ENCODE measurements at places on chromosomes 5 and 9.

- no peak for DNase-seq
Observed at GRCh38 chr5:154442801-154443200, 3.0 kb upstream of the SAP30L start.

DNA sequence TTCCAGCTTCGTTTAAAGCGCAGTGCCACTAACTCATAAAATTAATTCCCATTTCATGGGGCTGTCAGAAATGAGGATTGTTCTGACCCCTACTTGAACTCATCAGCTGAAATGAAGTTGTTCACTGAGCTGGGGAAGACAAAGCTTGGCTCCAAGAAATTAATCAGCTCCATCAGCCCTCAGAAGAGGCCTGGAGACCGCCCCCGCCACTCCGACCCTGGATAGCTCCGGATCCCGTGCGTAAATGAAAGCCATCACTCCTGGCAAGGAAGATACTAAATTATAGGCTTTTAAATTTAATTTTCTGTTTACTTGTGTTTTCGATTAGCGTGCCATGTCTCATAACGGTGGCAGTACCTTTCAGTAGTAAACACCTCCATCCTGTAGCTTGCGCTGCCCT is 142.8 kb upstream of the IRX2 start:
- DNase-seq = no peak

- no peak for DNase-seq
Observed at GRCh38 chr5:141958113-141958512, at the start of gene PCDH12. TSS of gene PCDH12 (minus strand) at chr5:141958202. CDS start at chr5:141957851, 351 bp downstream.

DNA sequence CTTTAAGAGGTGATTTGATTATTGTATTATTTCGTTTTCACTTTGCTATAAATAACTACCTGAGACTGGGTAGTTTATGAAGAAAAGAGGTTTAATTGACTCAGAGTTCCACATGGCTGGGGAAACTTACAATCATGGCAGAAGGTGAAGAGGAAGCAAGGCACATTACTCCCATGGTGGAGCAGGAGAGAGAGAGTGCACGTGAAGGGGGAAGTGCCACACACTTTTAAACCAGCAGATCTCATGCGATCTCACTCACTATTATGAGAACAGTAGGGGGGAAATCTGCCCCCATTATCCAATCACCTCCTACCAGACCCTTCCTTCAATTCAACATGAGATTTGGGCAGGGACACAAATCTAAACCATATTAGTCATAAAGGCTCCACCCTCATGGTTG is 36.1 kb upstream of the NDFIP1 start:
- no peak for DNase-seq

- DNase-seq = no peak
Observed at GRCh38 chr5:141711687-141712086, 29.7 kb upstream of the ARAP3 start.

GRCh38 chr5:976849-977751 is 31.5 kb upstream of the NKD2 start:
- DNase-seq = no peak

- no peak for DNase-seq
Observed at GRCh38 chr5:17802256-17802655, 168.0 kb downstream of the TAF11L14 start.

DNA sequence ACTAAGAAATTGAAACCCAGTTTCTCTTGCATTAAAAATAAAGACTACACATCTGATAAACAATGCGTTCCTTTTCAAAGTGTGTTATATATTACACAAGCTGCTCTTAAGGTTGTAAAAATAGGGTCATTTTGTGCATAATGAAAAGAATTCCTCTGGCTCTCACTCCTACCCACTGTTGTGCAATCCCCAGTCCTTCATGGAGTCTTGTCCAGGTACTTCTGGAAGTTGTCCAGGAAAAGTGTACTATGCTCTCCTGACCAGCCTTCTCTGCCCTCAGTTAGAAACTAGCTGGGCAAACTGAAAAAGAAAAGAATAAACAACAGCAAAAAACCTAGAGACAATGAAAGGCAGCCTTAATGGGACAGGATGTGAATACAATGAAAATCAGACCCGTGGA is 345.5 kb upstream of the PAPPA start:
- no peak for DNase-seq

DNA sequence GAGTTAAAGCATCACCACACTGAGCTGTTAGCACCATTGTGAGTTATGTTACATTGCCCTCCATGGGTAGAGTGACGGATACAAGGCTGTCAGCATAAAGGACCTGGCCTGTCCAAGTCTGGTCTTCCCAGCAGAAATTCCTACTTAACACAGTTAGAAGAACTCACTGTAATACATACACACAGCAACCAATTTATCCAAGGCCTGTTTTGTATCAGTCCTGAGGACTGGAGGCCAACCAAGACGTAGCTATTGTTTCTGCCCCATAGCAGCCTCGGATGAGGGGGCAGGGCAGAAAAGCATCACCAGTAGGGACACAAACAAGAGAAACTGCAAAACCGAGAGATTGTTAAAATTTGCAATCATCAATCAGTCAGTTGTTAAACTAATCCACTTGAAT is 66.0 kb upstream of the CKMT2 start:
- DNase-seq = no peak

GRCh38 chr9:86944796-86945727 is 2.2 kb downstream of the GAS1 start:
- DNase-seq = peak; percentile 14

DNA sequence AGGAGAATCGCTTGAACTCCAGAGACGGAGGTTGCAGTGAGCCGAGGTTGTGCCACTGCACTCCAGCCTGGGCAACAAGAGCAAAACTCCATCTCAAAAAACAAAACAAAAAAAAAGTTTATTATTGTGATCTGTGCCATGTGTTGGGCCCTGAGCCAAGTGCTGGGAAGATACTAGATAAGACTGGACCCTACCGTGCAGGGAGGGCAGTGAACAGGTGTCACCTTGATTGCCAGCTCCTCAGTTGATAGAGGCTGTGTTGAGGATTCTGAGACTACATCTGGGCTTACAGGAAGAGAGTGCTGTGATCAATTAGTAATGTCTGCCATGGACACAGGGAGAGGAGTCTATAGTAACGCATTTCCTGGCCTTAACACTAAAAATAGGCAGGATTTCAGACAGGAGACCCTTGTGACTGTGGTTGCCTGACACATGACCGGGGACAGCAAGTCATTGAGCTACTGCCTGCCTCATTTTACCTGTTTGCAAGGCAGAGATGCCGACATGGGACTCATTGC is 201.5 kb downstream of the C9orf50 start:
- no peak for DNase-seq

- no peak for DNase-seq
Observed at GRCh38 chr9:744046-744712, 97.3 kb upstream of the DMRT1 start.

GRCh38 chr5:127933348-127933747 is 150.2 kb upstream of the SLC12A2 start:
- DNase-seq = no peak

DNA sequence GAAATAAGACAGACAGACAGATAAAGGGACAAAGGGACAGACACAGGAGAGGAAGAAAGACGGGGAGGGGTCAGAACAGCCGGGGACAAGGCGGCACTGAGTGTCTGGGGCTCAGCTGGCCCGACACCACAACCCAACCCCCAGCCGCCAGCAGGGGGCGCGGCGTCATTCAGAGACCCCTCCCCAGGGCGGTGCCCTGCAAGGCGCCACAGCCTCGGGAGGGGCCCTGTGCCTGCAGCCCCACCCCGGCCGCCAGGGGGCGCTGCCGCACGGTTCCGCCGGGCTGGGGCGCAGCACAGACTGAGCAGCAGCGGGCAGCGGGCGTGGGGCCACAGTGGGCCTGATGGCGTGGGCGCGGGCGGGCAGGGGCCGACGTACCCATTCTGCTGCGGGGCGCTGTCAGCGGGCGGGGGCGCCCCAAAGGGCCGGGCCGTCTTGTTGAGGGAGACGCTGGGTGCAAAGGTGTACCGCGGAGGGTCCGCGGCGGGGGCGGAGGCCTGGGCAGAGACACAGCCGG is 5.9 kb downstream of the PDLIM7 start:
- DNase-seq = no peak

DNA sequence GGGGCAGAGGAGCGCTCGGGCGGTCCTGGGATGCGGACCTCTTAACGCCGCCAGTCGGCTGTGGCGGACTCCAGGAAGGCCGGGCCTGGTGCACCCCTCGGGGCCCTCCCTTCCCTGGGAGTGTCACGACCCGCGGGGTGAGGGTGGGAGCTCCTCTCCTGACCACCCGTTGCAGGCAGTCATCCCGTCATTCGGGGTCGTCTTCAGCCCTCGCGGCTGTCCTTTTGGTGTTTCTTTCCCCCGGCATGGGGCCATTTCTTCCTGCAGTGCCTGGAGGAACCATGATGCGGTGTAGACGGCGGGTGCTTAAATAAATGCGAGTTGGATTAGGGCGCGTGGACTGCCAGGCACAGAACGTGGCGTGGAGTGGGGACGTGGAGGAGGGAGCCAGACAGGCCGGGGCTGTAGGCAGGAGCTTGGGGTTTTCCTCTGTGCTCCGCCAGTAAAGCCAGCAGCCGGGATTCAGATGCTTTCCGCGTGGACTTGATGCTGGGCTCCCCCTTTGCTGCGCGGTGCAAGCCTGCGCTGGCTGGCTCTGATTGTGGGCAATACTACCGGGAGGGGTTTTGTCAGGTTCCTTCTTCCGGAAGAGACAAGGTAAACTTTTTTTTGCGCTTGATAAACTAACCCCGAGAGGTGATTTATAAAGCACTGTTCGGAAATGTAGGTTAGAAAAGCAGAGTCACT is 868 bp downstream of the KDM4C start:
- peak; percentile 59 for DNase-seq

DNA sequence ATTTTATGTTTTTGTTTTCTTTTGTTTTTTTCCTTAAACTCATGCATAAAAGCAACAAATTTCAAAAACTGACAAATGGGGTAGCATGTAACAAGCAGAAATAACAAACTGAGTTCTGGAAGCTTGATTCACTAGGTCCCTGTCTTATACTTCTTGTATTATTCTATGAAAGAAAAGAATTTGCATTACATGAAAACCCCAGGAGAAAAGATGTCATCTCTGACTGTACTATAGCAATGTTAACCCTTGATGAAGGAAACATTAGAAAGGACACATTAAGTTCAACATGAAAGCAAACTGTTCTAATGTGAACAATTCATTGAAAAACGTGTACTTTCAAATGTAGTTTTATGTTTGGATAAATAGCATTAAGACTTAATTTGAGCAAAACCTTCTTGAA is 9.2 kb downstream of the RAB14 start:
- DNase-seq = no peak

GRCh38 chr5:83644301-83644700 is 76.4 kb downstream of the HAPLN1 start:
- DNase-seq = no peak

- DNase-seq = peak; percentile 73
Observed at GRCh38 chr9:69121155-69122081, 52.7 kb upstream of the TJP2 start.

- no peak for DNase-seq
Observed at GRCh38 chr5:145917288-145917687, 19.1 kb upstream of the SH3RF2 start.

Measured in GM13976 (cell line).